Mesenteric fat pad (tissue), 1 donor: ENCODE measurements at places on chromosomes 3 and 15. TPM values are rescaled to one million over a fixed set of nuclear protein-coding genes. Genes with fewer than 3 reads are reported as not detected.

The FGD5 gene
- 38.6 TPM for total RNA-seq

The ASB14 gene
- not detected for total RNA-seq

The XXYLT1 gene
- 17.0 TPM for total RNA-seq

The GOLIM4 gene
- total RNA-seq, result 26.0 TPM

The PIGZ gene
- 10.2 TPM for total RNA-seq

The HMCES gene
- 38.5 TPM for total RNA-seq

The APOD gene
- total RNA-seq, result 362 TPM

The NBEAL2 gene
- 42.9 TPM for total RNA-seq

The VEPH1 gene
- total RNA-seq, result 2.8 TPM

The CHST13 gene
- 2.3 TPM for total RNA-seq
